ENCODE measurements at places on chromosomes 4 and X.

- DNase-seq = no peak
These were observed 111.7 kb downstream of the RNF150 start for GRCh38 chr4:141021397-141022110.

GRCh38 chrX:44189116-44189515, 154.4 kb downstream of the EFHC2 start:
- no peak for DNase-seq

- no peak for DNase-seq
These were observed 75.2 kb downstream of the COQ2 start for GRCh38 chr4:83209419-83209818.

GRCh38 chr4:38623260-38623659, 40.7 kb upstream of the KLF3 start:
- no peak for DNase-seq

DNA sequence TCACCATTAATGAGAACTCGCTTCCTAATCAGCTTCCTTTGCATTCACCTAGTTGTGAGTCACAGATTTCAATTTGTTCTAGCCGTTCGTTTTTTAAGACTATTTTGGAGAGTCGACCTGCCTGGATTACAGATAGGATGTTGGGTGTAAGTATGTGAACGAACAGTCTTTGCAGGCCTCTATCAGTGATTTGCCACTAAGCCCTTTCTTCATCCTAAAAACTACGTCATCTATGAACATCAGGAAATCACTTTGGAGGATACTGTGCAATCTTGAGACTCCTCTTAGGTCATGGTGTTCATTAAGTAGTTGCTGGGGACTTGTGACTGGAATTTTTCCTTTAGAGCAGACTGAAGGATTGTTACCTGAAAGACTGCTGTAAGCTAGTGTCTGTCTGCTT, 1.1 kb downstream of the POLA1 start:
- peak; percentile 6 for DNase-seq

- DNase-seq = no peak
These were observed 967.2 kb downstream of the TRAM1L1 start for GRCh38 chr4:116118221-116118620.

GRCh38 chrX:23557070-23557469, 110.2 kb upstream of the PRDX4 start:
- no peak for DNase-seq

DNA sequence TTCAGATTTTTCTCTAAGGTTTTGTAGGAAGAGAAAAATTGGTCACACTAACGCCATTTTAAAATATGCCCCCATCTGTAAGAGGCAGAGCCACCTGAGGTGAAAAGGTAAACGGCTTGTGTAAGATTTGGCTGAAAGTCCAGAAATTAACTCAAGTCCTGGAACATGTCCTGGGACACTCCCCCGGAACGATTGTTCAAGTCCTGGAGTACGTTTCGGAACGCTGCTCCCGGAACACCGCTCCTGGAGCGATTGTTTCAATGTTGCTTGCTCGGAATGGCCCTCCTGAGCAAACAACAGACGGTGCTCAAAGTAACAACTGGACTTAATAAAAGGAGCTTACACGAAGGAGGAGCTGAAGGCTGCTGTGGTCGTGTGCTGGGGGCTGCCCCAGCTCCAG, 796.5 kb upstream of the SLIT2 start:
- peak; percentile 31 for DNase-seq

- no peak for DNase-seq
These were observed 904 bp upstream of the WDR1 start for GRCh38 chr4:10117359-10118047.

- DNase-seq = no peak
These were observed 57.6 kb downstream of the SLC4A4 start for GRCh38 chr4:71396382-71396781.

DNA sequence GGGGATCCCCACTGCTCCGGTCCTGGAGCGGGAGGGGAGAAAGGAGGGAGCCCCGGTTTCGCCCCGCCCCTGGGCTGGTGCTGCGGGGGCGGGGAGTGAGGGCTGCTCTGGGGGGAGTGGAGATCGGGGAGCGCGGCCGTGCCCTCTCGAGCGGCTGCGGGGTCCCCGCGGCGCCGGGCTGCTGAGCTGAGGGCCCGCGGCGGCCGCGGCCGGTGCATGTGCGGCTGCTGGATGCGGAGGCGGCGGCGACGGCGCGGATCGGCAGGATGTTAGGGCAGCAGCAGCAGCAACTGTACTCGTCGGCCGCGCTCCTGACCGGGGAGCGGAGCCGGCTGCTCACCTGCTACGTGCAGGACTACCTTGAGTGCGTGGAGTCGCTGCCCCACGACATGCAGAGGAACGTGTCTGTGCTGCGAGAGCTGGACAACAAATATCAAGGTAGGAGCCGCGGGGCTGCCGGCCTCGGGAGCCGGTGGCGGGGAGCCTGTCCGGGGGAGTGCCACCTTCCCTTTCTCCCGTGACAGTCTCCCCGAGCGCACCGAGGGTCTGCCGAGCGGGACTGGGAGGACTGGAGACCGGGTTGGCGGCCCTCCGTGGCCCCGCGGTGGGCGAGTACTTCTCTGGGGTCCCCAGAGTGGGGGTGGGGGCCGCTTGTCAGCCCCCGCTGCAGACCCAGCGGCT, at the start of gene ING2:
Gene ING2 (plus strand): TSS at position 129 of the 681 bp plus-strand sequence. CDS start 138 bp downstream, at position 267.
- DNase-seq = peak; percentile 47

DNA sequence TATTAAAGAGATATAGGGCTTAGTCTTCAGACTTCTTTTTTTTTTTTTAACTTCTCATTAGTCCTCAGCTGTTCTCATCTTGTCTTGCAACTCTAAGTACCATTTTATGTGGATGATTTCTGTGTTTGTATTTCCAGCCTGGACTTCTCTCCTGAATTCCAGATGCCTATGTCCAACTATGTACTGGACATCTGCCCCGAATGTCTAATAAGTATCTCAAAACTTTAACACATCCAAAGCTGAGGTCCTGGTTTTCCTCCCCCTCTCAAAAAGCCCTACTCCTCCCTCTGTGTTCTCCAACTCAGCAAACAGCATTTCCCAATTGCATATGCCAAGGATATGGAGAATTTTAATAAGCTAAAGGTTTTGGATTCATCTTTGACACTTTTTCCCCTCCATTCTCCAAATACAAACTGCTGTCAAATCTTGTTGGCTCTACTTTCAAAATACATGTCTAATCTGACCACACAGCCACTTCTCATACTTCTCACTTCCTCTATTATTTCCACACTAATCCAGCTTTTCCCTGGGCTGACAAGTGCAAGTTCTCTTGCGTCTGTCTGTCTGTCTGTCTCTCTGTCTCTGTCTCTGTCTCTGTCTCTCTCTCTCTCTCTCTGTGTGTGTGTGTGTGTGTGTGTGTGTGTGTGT, 79.8 kb downstream of the CLCN5 start:
- no peak for DNase-seq

DNA sequence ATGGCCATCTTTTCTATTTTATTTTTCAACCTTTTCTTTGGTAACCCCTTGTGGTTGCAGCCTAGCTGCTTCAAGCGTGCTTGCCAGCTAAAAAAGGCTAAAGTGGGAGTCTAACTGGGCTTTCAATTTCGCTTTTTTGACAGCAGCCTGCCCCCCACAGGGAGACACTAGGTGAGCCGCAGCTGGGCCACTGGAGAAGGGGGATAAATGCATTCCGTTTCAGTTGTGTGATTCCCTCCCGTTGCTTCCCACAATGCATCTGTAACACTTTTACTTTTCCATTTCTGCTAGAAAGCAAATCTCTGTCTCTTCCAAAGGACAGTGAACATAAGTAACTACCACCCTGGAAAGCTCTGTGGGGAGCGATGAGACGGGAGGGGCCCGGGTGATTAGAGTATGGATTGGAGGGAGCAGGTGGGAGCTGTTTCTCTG, 86.3 kb upstream of the RAPGEF2 start:
- no peak for DNase-seq

GRCh38 chr4:8428288-8429097, 12.0 kb downstream of the ACOX3 start:
- DNase-seq = peak; percentile 55

DNA sequence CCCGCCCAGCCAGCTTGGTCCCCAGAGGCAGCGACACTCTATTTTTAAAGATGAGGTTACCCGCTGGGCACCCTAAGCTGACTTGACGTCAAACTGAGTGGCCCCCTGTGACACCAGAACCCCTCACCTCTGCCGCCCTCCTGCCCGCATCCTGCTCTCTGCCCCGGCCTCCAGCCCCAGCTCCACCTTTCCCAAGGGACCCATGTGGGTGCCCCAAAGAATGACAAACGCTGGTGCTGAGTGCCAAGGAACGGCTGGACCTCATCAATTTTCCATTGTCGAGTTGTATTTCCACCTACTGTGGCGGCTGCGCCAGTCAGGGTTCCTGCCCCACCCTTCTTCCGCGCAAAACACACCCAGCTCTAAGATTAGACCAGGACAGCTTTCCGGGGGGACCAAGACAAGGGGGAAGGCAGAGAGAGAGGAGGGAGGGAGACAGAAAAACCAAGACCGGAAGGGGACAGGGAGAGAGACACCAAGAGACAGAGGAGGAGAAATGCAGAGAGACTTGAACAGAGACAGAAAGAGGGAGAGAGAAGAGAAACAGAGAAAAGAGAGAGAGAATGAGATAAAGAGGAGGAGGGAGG, 2.0 kb downstream of the PRKX start:
- DNase-seq = no peak

- DNase-seq = no peak
These were observed 234.0 kb downstream of the OPHN1 start for GRCh38 chrX:68199062-68199848.

DNA sequence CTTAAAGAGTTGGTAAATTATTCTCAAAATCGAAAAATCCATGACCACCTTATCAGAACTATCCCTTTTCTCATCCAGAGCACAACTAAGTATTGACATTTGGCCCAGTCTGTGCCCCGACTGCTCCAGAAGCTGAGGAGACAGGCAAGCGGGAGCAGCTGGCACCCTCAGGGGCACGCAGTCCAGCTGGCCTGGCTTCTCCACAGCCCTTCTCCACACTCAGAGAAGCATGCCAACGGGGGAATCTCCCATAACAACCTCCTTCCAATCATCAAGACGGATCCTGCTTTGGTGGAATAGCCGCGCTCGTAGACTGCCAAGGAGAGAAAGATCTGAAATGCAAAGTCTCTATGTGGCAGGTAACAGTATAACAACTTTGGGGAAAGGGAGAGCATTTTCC, 85.4 kb downstream of the AFAP1 start:
- no peak for DNase-seq

DNA sequence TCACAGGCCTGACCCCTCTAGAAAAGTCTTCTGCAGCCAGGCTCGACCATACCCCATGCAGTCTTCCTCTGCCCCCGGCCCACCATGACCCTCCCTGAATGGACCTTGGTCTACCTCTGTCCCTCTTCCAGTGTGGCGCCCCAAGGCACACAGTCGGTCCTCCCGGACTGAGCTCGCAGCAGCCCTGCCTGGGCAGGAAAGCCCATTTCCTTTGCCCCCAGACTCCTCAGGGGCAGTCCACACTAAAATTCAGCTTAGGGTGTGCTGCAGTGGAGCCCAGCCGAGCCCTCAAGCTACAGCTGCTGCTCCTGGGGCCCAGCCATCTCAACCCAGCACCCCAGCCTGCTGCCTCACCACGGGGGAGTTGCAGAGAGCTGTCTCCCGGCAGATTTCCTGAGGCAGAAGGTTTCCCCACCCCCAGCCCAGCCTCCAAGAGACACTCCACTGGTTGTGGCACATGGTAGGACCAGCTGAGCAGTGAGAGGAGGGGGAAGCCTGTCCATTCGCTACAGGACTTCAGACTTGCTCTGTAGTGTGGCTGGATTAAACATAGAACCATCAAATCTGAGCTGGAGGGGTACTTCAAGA, 37.5 kb upstream of the IQSEC2 start:
- no peak for DNase-seq

DNA sequence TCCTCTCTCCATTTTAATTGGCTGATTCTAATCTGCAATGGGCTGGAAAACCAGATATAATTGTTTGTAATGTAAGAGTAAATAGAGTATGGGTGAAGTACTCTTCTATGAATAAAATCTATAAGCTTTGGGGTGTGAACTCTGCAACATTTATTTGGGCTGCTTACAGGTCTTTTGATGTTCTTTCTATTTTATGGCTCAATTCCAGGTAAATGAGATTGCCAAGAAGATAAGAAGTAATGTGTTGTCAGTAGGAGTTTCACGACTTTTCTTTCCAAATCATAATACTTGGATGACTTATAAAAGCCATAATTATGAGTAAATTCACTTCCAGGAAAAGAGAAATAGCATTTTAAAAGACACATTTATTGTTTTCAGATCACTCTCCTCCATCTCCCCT, 103.5 kb downstream of the FMR1NB start:
- DNase-seq = peak; percentile 90

DNA sequence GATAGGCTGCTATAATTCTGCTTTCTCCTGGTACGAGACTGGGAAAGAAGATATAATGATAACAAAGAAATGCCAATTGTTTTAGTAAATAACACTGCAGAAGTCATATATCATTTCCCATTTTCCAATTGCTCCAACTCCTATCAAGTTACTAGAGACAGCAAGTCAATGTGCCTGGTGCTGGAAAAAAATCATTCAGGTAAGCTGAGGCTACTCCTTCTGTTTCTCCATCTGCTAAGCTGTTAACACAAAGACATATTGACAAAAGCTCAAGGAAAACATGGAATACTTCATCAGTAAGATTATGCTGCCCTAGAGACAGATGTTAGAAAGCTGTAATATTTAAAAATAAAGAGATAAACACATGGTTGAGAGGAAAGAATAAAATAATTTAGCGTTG, 10.0 kb downstream of the NAA11 start:
- no peak for DNase-seq

DNA sequence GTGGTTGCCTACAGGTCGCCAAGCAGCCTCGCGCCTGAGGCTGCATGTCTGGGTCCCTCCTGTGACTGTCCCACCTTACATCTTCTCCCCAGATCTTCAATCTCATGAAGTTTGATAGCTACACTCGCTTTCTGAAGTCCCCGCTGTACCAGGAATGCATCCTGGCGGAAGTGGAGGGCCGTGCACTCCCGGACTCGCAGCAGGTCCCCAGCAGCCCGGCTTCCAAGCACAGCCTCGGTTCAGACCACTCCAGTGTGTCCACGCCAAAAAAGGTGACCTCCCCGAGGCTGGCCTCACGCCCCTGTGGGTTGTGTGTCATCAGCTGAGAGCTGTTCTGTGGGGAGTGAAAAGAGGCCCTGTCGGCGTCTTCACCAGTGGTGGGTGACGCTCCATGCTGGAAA, 24.9 kb upstream of the HGFAC start:
- no peak for DNase-seq

DNA sequence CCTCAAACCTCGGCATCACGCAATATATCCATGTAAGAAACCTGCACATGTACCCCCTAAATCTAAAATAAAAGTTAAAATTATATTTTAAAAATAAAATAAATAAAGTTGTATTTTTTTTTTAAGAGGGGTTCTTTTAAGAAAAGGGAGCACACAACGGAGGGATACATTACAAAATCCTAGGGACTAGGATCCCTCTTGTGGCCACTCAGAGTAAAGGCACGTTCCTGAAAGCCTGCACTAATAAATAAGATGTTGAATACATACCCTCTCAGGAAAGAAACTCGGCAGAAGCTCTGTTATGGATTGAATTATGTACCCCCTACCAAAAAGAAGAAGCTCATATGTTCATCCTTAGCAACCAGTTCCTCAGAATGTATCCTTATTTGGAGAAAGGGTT, 50.9 kb upstream of the PRDX4 start:
- DNase-seq = peak; percentile 39

DNA sequence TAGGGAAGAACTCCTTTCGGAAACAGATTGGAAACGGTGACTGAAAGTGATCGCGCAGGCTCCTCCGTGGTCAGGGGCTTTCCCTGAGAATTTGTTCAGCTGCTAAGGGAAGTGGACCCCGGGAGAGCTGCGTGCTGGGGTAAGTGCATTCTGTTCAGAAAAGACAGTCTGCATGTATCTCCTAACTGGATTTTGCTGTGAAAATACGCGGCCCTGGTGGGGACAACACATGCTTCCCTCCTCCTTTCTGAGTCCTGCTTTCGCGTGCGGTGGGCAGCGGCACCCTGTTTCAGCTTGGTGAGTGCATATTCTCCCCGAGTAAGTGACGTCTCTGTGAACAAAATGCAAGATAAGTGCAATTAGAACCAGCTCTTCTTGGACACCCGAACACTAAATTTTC, 195.6 kb downstream of the STIM2 start:
- DNase-seq = no peak

All from NCI-H1105 treated with DMSO at 0.1 percent for 48 hours (cell line).